AG09309 (cell line): ENCODE measurements at places on chromosomes 12 and 14.

GRCh38 chr12:6963791-6964413 is 6.6 kb downstream of the PHB2 start:
- DNase-seq, result no peak

- no peak for DNase-seq
Observed at GRCh38 chr14:23145794-23146350, 26.8 kb upstream of the CEBPE start.

DNA sequence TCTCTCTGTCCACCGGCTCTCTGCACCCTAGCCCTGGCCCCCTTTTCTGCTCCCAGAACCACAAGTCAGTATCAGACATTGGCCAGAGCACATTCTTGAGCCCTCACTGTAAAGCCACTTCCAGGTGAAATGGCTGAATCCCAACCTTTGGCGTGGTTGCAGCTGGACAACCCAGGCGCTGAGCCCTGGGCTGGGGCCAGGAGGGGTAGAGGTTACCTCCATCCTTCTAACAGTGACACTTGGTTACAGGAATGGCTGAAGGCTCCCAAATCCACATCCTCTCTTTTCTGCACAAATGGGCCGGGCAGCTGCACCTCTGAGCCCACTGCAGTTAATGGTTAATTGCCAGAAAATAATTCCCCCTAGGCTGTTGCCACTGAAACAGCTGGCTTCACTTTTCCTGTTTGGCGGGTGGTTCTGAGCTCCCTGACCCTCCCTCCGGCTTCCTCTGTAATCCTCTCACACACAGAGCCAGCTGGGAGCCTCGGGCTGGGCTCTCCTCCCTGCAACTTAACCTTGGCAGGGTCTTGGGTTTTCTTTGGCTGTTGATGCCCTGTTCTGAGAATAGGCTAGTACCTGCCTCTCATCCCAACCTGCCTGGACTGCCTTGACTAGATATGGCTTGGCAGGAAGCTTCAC is 44.1 kb downstream of the TSPAN11 start:
- DNase-seq, result no peak

GRCh38 chr14:22532345-22533056 is 56.5 kb downstream of the DAD1 start:
- DNase-seq, result no peak

GRCh38 chr14:70887207-70887681 is 20.0 kb upstream of the PCNX1 start:
- DNase-seq, result peak; percentile 57

DNA sequence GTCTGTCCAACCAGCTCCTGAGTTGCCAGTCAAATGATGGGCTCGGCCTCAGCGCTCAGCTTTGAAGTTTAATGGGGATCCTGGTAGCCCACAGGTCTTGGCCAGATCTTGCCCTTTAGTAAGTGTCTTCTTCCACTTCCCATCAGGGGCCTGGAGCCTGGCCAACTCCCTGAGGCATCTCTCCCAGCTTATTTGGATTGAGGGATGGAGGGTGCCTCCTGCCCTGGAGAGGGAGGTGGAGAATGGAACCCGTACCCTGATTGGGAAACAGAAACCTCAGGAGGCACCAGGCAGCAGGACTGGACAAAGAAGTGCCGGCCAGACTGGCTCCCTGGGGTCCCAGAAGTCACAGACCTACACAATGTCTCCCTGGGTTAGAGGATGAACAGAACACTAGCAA is 40.5 kb upstream of the LTBP2 start:
- DNase-seq, result no peak
